Astrocyte of the cerebellum (primary cell): ENCODE measurements at places on chromosomes 5 and 9.

GRCh38 chr5:148856009-148856367 lies 29.6 kb downstream of the ADRB2 start:
- DNase-seq: no peak

- DNase-seq: no peak
Measured at GRCh38 chr5:1446602-1447343, 1.5 kb upstream of the SLC6A3 start.

GRCh38 chr9:109156708-109157107 lies 10.3 kb downstream of the FRRS1L start:
- DNase-seq: no peak

GRCh38 chr5:135126688-135127438 lies 92.8 kb upstream of the PITX1 start:
- no peak for DNase-seq

DNA sequence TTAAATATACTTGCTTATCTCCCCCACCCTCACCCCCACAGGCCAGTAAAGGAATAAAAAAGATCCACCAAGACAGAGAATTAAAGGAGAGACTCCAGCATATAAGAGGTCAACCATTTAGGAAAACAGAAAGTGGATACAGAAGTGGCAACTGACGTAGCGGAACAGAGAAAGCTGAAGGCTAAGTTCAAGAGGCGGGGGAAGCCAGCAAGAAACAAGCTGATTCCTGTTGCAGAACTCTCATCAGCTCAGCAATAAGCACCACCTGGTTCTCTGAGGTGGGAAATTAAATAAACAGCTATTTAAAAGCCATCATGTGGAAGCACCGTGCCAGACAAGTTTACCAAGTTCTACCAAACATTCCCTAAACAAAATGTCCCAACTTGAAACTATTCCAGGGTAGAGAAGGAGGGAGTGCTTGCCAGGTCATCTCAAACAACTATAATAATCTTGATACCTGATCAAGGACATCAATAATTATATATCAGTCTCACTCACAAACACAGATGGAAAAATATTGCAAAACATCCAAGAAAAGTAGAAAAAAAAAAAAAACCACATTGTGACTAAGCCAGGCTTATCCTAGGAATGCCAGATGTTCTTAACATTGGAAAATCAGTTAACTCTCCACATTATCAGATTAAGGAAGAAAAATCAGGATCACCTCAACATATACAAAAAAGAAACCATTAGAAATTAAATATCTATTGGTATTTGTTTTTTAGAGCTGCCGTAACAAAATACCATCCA lies 7.3 kb upstream of the ARL15 start:
- no peak for DNase-seq

GRCh38 chr5:171428809-171429542 lies 9.5 kb downstream of the FGF18 start:
- DNase-seq: no peak

DNA sequence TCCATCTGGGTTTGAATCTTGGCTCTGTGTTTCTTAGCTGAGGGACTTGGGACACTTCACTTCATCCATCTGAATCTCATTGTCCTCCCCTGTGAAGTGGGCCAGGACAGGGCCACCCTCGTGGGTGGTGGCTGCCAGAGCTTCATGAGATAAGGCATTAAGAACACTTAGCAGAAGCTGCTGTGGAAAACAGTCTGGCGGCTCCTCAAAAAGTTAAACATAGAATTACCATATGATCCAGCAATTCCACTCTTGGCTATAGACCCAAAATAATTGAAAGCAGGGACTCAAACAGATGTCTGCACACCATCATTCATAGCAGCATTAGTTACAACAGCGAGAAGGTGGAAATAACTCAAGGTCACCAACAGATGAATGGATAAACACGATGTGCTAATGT lies 42.4 kb upstream of the GGTA1 start:
- no peak for DNase-seq

DNA sequence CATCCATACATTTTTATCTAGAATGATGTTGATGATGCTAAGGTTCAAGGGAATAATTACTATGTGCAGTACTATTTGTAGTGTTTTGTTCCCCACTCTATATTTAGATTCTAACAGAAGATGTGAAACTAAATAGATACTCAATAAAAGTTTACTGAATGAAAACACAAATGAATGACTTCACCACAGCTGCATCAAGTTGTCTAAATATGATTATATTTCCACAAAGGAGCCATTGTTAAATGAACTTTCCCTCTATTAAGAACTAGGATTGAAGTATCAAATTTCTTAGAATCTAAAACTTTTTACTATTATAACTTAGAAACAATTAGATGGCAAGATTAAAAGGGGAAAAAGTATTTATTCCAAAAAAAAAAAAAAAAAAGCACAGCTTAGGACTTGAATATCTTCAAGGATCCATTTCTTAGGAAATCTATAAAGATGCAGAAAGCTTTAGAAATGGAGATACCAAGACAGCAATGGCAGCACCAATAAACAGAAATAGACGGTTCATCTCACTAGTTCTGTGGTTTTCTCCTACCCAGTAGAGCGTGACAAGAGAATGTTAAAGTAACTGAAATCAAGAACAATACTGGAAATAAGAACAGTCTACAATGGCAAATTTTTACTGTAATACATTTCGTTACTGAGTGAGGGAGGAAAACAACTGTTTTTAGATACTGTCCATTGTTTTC lies 347.6 kb downstream of the EBF1 start:
- no peak for DNase-seq
